ENCODE measurements at places on chromosomes 4 and X.

- ATAC-seq, result peak; percentile 62
Observed at GRCh38 chr4:13611283-13611842, 16.2 kb downstream of the BOD1L1 start.

GRCh38 chr4:10015140-10015753, 6.0 kb downstream of the SLC2A9 start:
- ATAC-seq, result no peak

DNA sequence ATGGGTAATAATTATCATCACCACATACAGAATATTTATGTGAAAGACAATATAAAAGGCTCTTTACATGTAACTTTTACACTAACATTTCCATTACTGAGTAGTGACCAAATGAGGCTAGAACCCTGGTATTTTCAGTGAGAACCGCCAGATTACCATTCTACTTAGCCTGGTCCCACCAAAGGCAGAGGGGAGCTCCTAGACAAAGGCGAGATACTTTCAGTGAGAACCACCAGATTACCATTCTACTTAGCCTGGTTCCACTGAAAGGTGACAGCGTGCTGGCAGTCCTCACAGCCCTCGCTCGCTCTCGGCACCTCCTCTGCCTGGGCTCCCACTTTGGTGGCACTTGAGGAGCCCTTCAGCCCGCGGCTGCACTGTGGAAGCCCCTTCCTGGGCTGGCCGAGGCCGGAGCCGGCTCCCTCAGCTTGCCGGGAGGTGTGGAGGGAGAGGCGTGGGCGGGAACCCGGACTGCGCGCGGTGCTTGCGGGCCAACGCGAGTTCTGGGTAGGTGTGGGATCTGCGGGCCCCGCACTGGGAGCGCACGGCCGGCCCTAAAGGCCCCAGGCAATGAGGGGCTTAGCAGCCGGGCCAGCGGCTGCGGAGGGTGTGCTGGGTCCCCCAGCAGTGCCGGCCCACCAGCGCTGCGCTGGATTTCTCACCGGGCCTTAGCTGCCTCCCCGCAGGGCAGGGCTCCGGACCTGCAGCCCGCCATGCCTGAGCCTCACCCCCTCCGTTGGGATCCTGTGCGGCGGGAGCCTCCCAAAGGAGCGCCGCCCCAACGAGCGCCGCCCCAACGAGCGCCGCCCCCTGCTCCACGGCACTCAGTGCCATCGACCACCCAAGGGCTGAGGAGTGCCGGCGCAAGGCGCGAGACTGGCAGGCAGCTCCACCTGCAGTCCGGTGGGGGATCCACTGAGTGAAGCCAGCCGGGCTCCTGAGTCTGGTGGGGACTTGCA, 1276.1 kb downstream of the PCDH7 start:
- no peak for ATAC-seq

GRCh38 chr4:101224358-101225218, 122.7 kb downstream of the PPP3CA start:
- no peak for ATAC-seq

DNA sequence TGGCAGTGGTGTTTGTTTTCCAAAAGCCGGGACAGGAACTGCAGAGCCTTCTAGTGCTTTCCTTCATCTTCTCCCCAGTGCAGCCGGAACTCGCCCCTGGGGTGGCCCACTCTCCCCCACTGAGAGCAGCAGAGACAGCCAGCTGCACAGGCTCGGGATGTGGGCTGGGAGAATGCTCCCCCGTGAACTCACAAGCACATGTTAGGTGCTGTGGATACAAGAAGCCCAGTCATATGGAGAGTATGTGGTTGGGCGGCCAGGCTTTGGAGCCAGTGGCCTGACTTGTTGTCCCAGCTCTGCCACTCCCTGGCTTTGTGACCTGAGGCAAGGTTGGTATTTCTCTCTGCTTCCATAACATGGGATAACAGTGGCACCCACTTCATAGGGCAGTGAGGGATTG, 9.4 kb upstream of the KIAA0232 start:
- ATAC-seq, result peak; percentile 47

DNA sequence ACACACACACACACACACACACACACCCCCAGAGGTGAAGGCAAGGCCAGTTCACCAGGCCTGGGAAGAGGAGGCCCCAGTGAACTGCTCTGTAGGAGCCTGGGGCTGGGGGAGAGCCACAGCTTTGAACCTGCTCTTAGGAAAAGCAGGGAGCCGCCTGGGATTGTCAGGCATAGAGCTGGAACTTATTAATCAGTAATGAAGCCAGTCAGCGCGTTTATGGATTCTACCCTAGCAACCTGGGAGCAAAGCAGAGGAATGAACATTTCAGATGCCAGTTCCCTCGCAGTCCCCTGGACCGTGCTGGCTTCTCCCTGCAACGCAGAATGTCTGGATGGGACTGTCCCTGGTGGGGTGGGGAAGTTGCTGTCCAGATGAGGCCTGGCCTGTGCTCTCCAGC, 45.3 kb upstream of the DDX3X start:
- ATAC-seq, result no peak

DNA sequence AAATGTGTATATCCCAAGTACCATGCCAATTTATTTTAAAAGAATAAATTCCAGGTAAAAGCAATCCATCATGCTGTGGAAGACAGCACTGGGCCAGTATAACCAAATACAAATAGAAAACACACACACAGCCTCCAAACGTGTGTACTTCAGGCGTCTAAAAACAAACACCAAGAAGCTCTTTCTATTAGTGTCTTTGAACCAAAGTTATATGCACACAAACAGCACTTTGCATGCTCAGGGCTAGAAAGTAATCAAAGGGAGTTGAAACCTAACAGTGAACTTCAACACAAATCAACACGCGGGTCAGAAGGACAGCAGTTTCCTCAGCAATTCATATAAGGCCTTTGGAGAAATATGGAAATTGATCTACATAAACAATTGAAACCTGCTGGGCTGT, 15.4 kb downstream of the GASK1B start:
- ATAC-seq, result no peak

DNA sequence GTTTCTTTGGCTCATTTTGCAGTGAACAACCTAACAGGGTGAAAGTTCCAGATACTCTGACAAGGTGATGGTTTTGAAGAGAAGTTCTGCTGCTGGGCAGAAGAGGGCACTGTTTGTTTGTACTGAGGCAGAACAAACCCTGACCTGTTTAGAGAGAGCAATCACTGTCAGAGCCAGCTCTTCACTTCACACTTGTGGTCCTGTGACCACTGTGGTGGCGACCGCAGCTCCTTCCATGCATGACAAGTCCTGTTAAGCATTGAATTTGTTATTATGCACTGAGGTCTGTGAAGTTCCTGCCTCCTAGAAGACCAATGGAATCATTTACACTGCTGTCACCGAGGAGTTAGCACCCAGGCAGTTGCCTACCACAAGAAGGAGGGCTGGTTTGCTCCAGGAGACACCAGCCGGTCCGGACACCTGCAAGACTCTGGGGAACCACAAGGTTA, 86.6 kb downstream of the ZNF330 start:
- ATAC-seq, result peak; percentile 99

DNA sequence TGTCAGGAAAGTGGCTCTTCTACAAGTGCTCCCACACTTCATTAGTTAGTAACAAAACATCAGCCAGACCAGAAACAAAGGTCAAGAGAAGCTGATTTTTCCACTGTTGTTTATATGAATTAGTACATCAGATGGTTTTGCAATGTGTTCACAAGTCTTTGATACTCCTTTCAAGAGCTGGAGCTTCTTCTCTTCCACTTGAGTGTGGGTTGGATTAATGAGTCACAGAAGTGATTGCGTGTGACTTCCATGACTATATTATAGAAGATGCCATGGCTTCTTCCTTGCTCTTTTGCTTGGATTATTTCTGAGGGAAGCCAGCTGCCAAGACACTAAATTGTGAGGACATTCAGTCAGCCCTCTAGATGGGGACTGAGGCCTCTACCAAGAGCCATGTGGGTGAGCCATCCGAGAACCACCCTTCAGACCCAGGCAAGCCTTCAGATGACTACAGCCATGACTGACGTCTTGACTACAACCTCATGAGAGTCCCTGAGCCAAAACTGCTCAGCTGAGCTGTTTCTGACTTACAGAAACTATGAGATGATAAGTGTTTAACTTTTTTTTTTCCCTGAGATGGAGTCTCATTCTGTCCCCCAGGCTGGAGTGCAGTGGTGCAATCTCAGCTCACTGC, 18.1 kb downstream of the SOWAHB start:
- ATAC-seq, result no peak

DNA sequence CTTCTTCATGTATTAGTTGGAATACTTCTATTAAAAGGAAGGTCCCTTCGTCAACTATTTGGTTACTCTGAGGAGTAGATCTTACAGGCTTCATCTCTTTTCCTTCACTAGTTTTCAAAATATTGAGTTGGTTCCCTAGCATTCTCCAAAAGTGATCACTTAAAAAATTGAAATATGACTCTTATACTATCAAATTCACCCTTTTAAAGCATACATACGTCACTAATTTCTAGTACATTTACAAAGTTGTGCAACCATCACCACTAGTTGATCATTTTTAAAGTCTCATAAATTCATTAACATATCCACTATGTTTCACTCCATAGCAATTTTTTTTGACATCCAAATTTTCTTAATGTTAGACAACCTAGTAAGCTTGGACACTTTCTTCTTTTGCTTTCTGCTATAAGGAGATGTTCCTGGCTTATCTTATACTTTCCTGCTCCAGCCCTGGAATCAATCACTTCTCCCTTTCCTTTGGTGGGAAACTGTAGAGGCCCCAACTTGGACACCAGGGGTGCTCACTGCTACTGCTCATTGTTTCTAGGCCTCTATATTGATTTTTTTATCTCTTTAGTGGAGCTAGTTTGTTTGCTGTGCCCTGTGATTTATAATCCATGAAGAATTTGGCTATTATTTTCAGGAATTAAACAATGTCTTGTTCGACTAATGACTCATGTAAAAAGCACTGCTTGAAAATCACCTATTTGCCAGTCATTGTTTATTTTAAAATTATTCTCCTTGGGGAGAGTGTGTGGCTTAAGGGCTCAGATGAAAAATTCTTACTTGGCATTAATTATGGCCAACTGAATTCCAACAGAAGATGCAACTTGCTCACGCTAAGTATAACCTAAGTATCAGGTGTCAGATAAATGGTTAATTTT, 4.0 kb upstream of the ZFX start:
- no peak for ATAC-seq

DNA sequence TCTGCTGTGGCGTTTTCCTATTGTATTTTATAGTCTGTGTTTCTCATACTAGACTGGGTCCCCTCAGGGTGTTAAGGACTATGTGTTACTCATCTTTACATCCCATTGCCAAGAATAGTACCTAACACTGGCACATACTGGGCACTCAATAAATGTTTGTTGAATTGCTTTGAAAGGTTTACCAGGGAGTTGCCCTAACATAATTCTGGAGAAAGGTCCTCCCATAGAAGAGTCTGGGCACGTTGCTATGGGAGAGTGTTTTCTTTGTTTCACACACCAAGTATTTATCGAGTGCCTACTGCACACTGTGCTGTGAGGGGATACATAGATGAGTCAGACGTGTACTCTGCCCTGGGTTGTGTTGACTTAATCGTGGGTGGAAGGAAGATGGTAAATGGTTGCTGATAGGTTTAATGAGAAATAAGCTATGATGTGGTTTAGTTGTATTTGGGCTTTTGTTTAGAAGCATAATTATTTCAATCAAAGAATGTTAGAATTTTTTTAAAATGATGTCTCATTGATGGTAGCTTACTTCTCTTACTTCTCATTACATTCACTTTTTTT, 42.9 kb downstream of the AFF1 start:
- ATAC-seq, result no peak

DNA sequence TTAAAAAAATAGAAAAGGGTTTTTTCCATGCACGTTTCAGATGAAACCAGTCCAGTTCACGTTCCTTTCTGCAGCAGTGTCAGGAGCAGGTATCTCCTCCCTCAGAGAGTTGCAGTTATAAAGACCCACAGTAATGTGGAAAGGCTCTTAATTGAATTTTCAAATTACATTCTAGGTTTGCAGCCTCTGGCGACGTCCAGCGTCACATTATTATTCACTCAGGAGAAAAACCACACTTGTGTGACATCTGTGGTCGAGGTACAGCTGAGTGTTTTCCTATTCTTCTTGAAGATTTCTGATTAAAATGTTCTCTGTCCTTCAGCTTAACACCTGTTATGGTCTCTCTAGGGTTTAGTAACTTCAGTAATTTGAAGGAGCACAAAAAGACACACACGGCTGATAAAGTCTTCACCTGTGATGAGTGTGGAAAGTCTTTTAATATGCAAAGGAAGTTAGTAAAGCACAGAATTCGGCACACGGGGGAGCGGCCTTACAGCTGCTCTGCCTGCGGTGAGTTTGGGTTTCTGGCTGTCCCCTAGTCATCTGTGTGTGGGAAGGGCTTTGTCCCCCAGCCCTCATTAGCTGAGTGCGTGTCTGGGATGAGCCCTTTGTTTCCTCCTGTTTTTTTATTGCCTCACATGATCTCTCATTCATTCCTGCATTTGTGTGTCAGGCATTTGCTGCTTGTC, 25.6 kb downstream of the ZBTB49 start:
- ATAC-seq, result no peak

DNA sequence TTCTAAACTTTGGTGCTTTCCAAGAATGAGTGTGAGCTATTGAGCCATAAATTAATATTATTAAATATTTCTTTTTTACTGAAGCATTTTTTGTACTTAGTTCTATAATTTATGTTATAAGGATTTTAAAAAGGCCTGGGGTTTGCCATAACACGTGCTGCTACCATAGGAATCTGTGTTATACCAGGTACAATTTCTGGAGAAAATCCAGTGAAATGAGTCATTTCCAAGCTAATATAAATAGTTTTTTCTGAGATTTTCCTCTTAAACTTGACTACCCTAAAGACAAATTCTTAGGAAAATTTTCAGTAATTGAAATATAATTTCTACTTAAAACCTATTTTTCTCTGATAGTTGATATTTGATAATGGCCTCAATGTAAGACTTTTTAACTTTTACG, 130.8 kb downstream of the TLL1 start:
- ATAC-seq, result no peak

- peak; percentile 33 for ATAC-seq
Observed at GRCh38 chr4:74934016-74934831, 1.3 kb downstream of the PARM1 start.

DNA sequence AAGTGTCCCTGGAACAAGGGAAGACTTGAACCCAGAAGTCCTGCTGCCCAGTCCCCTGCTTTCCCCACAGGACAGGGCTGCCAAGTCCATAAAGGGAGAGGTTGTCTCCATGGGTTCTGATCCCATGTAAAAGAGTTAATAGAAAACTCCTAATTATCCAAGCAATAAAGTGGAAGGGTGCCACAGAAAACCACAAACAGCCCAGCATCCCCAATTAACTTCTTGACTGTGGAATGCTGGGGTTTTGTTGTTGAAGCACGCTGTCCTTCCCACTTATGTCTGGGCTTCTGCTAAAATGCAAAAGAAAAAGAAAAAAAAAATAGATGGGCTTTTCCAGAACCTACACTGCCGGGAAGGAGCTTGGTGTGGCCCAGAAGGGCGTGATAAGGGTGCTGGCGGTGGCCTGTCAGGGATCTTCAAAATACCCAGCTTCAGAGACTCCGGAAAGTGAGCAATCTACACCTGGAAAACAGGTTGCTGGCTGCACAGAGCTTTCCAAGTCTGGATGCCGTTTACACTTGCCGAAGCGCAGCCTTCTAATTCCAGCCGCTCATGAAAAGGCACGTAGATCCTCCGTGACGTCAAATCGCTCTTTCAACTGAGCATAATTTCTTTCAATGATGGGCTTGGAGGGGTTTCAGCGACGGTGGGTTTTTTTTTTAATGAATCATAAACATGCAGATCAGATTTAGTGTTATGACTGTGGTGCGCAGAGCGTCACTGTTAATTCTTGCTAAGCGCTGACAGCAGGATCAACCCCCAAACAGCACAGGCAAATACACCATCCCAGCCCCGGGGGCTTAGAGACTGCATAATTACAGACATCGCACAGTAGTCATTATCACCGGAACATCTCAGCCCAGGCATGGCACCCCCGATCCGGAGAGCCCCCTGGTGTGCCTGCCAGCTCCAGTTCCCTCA, 197.6 kb downstream of the BCOR start:
- peak; percentile 34 for ATAC-seq

GRCh38 chr4:24741910-24742309, 53.5 kb upstream of the SOD3 start:
- ATAC-seq, result peak; percentile 62

All from motor neuron (in vitro differentiated cells).